ENCODE measurements at places on chromosomes 6 and 20.

GRCh38 chr20:1448081-1448620 lies 18.5 kb downstream of the NSFL1C start:
- DNase-seq = no peak

DNA sequence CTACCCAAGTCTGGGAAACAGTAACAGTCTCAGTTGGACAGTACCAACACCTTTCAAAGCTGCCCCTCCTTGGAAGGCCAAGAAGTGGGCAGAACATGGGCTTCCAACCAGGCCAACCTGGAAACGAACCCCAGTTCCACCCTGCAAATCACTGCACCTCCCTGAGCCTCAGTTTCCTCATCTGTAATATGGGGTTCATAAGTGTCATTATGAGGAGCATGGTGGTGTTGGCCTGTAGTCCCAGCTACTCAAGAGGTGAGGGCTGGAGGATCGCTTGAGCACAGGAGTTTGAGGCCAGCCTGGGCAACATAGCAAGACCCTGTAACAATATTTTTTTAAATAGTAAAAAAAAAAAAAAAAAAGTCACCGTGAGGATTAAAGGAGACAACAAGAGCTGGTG lies 34.5 kb downstream of the C20orf203 start:
- DNase-seq = no peak

GRCh38 chr20:45581702-45582101 lies 2.6 kb upstream of the WFDC8 start:
- DNase-seq = no peak

DNA sequence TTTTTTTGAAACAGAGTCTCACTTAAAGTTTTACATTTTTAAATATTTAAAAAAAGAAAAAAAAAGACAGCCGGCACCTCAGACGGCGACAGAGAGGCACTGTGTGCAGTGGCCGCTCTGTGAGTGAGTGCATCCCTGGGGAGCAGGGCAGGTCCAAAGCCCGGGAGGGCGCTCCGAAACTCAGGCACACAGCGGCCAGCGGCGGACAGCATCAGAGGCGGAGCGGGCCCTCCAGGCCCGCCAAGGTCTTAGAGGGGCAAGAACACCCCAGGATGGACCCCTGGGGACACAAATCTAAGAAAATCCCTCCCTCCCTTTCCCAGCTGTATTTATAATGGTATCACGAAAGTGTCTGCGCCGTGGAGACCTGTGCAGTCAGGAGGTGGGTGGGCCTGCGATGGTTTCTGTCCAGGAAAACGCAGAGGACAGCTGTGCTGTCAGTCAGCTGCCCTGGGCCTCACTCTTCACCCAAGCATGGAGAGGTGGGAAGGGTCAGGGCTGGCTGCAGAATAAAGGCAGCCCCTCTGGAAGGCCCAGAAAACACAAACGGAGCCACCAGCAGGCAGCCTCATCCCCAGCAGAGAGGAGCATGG lies 43.8 kb downstream of the TAF4 start:
- no peak for DNase-seq

DNA sequence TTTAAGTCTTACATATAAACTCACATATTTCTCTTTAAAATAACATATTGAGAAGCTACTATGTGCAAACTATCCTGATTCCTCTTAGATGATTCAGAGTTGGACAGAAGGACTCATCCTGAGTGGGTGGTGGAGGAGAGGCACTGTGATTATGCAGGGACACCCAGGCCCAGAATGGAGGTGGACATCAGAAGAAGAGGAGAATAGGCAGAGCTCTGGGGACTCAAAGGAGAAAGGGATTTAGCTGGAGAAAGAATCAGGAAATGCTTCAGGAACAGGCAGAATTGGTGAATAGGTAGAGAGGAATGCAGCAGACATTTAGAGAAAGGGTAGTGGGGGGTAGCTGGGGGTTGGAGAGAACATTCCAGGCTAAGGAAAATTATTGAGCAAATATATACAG lies 17.4 kb downstream of the RCAN2 start:
- no peak for DNase-seq

GRCh38 chr6:15276036-15276985 lies 30.4 kb downstream of the JARID2 start:
- no peak for DNase-seq

- no peak for DNase-seq
Measured at GRCh38 chr20:61524951-61525666, 273.0 kb downstream of the CDH4 start.

- DNase-seq = peak; percentile 5
Measured at GRCh38 chr6:101396548-101397173, 3.2 kb downstream of the GRIK2 start.

Measured in CMK (cell line).